Left renal cortex interstitium (tissue), 4 donors: ENCODE measurements at places on chromosomes 7 and 10. TPM values are rescaled to one million over a fixed set of nuclear protein-coding genes. Genes with fewer than 3 reads are reported as not detected.

UNCX gene
- 6.6 TPM for polyA plus RNA-seq

DNA sequence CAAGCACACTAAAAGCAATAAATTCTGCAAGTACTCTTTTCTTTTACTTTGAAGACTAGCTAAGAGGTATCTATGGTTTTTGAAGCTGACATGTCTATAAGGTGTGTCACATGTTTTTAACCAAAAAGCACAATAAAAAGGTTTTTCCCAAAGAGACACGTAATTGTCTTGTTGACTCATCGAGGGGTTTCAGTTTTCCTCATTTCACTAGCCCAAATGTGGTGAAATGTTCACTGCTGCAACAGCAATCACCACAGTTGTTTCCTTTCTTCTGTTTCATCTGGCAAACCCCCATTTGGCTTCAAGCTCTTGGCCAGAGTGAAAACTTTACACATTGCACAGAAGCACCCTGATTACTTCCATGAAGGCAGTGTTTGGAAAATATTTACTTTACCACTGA lies 3.8 kb upstream of the HOXA4 start:
- no peak for DNase-seq

DNA sequence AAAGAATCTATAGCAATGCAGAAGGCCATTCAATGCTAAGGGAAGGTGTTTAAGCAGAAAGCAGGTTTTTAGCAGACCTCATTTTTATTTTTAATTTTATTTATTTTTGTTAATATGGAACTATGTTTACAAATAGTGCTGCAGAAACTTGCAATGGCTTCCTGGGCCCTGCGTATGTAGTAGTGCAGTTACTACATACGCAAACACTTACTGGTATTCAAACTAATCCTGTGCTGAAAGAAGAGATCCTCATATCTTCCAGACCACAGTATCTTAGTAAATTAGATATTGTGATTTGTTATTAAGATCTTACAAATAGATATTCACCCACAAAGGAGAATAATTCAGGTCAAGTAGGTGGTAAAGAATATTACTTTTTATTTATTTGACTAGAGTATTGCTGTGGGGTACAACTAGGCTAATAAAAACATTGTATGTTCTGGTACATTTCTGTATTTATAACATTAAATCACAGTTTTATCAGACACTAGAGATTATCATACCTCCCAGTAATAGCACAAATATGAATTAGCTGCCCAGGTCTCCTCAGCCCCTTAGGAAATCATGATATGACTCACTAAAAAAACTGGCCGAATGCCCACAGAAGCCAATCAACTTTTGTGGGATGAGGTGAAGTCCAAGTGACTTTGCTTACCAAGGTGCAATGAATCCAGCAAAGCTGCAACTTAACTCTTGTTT lies 57.6 kb downstream of the RNLS start:
- no peak for DNase-seq

DNA sequence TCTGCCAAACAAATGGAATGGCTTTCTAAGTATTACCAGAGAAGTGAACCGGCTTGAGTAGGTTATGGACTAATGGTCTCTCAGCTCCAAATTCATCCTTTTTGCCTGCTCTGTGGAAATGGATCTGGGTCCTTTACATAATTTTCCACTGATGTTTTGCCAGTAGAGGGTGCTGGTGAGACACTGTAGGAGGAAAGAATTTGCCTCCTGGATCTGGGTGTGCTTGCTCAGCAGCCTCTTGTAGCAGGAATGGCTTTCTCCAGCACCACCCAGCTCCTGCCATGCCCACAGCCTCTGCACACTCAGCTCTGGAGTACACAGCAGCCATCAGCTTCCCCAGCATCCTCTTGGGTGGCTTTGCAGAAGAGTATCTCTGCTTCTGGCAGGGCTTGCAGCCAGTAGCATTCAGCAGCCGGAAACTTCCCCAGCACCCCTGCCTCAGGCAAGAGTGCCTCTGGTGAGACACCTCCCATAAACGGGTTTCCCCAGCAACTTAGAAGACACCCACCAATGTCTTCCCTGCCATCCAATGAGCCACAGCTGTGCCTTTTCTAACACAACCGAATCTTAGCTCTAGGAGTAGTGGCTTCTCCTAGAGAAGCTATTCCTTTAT lies 235.0 kb upstream of the PLPP4 start:
- no peak for DNase-seq

DNA sequence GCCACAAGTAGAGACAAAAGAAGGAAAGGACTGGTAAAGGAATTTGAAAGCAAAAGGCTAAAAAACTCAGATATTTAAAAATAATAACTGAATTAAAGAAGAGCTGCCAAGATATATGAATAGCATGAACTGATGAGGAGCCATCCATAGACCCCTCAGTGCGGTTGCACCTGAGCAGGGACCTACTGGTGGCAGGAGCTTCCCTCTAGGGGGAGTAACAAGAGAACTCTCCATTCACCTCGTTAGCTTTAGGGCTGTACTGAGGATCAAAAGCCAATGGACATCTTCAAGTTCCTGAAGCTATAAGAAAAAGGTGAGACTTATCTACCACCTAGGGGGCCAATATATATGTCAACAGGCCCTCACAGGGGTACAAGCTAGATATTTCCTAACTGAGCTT lies 27.8 kb upstream of the DOCK1 start:
- no peak for DNase-seq

LARP4B gene
- 36.8 TPM for polyA plus RNA-seq

DNA sequence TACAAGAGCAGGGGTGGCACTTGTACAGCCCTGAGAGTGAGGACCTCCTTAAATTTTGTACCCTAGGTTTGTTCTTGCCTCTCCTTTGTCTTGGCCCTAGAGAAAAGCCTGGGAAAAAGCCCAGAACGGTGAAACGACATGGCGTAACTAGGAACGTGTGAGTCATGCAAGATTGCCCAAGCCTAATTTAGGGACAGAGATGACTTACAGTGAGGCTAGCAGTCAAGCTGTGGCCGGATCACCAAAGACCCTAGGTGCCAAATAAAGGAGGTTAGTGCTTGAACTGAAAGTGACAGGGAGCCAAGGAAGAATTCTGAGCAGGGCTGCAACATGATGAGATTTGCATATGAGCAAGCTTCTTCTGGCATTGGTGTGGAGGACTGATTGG lies 25.1 kb downstream of the TBXAS1 start:
- DNase-seq, result no peak

GRCh38 chr7:49800031-49800430 lies 26.6 kb downstream of the VWC2 start:
- no peak for DNase-seq

DNA sequence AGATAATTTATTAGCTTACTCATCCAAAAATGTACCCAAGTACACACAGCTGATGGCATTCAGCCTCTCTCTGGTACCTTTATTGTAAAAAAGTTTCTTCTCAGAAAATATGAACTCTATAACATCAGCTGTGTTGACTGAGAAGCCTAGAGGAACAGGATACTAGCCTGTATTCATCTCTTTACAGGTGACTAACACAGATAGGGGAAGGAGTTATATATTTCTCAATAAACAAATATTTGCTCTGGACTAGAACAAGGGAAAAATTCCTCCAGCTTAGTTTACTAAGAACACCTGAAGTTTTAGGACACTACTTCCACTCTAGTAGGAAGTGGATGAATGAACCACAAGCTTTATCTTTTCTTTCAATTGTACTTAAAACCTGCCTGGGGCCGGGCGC lies 67.8 kb downstream of the ZNF248 start:
- no peak for DNase-seq
